ENCODE measurements at places on chromosomes 3 and 15. TPM values are rescaled to one million over a fixed set of nuclear protein-coding genes. Genes with fewer than 3 reads are reported as not detected.

The PROK2 gene
- 0.82 TPM for total RNA-seq

The FGD5 gene
- 35.8 TPM for total RNA-seq

The HIGD2B gene
- total RNA-seq, result not detected

The TCAIM gene
- 35.4 TPM for total RNA-seq

The GNAT1 gene
- not detected for total RNA-seq

The IQCF5 gene
- not detected for total RNA-seq

The SCAANT1 gene
- total RNA-seq, result not detected

The PLCH1 gene
- total RNA-seq, result 8.1 TPM

The SERPINI2 gene
- total RNA-seq, result 0.82 TPM

Measured in metanephros (tissue), 2 donors.